ENCODE measurements at places on chromosomes 5 and 9. TPM values are rescaled to one million over a fixed set of nuclear protein-coding genes. Genes with fewer than 3 reads are reported as not detected.

The FOXD4L4 gene
- 0.77 TPM for total RNA-seq

The SCAMP1 gene
- total RNA-seq = 42.8 TPM

The SAPCD2 gene
- total RNA-seq = 0.86 TPM

The LYRM7 gene
- total RNA-seq = 5.5 TPM

The SLCO6A1 gene
- total RNA-seq = not detected

The UNC5A gene
- total RNA-seq = 0.21 TPM

The PTCH1 gene
- total RNA-seq = 33.3 TPM

DNA sequence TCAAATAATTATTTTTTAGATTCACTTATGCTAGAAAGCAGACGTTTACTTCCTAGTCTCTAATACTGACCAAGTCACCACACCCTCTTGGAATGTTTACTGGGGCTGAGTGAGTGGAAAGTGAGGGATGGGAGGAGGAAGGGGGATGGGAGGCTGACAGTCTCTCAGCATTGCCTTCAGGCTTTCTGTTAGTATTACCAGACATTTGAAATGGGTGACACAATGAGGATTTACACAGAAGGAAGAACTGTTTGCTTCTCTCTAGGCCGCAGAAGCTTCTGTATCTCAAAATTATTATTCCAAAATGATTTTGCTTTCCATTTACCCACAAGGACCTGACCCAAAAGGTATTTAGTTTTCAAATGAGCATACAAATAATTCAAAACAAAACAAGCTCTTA lies 232.8 kb upstream of the ZNF608 start:
- no peak overlapping the region for H3K4me3 ChIP-seq
- no peak overlapping the region for H3K27ac ChIP-seq
- no peaks in the 10 kb centered on the region for H3K36me3 ChIP-seq
- H3K27me3 ChIP-seq = no peaks in the 10 kb centered on the region

GRCh38 chr9:136137321-136138265 lies 18.9 kb upstream of the TMEM250 start:
- H3K4me3 ChIP-seq = no peak overlapping the region
- peaks cover 61% of the 10 kb centered on the region for H3K27me3 ChIP-seq
- H3K4me1 ChIP-seq = peaks cover 7% of the 10 kb centered on the region
- H3K27ac ChIP-seq = no peak overlapping the region

GRCh38 chr5:149617760-149618306 lies 36.5 kb downstream of the ARHGEF37 start:
- no peaks in the 10 kb centered on the region for H3K27me3 ChIP-seq
- peaks cover 64% of the 10 kb centered on the region for H3K36me3 ChIP-seq
- H3K4me3 ChIP-seq = no peak overlapping the region
- H3K27ac ChIP-seq = no peak overlapping the region
- no peak for DNase-seq

DNA sequence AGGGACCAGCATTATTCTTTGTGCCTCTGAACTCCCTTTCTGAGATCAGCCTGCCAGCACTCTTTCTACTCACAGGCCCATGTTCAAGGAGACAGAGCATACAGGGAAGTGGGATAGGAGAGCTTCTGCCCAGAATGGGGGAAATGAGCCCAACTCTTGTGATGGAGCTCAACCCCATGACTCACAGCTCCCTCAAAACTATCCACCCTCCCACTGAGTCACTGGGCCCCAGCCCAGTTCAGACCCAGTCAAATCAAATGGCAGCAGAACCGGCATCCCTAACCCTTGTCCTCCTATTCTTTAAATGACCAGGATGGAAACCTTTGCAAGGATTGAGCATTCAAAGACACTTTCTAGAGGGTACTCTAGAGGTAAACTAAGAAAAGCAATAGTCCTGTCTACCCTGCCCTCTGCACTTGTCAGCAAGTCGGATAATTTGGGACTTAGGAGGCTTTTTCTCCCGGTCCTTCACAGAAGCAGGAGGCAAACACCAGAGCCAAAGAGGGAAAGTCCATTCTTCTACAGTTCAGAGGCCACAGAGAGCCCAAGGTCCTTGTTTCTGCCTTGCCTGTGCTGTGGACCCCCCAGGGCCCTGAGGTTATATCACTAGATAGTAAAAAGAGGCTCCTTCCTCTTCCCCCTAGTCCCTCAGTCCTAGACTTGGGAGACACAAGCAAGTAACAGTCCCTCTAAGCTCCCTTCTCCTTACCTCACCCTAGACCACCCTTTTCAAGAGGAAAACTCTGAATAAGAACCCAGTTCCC lies 3.2 kb downstream of the ATOSB start:
- DNase-seq = no peak
- H3K4me1 ChIP-seq = peaks cover 68% of the 10 kb centered on the region
- H3K27ac ChIP-seq = peak overlapping the region; percentile 81
- peaks cover 13% of the 10 kb centered on the region for H3K36me3 ChIP-seq

DNA sequence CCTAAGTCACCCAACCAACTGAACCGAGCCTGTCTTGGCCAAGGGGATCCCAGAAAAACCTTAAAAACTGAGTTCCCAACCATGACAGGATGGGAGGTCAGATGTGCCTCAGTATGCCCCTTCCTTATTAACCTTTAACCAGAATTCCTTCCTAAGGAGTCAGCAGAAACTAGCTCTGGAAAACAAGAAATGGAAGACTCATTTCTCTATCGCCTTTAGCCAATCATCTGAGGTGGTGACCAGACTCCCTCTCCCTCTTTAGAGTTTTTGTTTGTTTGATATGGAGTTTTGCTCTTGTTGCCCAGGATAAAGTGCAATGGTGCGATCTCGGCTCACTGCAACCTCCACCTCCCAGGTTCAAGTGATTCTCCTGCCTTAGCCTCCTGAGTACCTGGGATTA lies 37.5 kb downstream of the SLC28A3 start:
- H3K27ac ChIP-seq = no peak overlapping the region
- peaks cover 11% of the 10 kb centered on the region for H3K4me1 ChIP-seq
- H3K36me3 ChIP-seq = no peaks in the 10 kb centered on the region
- no peak overlapping the region for H3K4me3 ChIP-seq

DNA sequence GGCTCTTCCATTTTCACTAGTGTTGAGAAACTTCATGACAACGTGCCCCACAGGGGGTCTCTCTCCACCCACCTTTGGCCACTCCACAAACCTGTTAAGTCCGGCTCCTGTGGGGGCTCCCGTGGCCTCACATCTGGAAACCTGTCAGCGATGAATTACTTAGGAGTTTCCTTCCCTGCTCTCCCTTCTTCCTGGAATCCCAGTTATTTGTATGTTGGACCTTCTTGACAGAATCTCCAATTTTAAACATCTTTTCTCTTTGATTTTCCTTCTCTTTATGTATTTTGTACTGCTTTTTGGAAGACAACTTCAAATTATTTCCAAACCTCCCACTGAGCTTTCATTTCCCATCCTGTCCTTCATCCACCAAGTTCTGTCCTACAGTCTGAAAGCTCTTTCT lies 55.1 kb upstream of the NRARP start:
- peaks cover 25% of the 10 kb centered on the region for H3K4me1 ChIP-seq
- no peak for DNase-seq
- H3K36me3 ChIP-seq = no peaks in the 10 kb centered on the region
- no peaks in the 10 kb centered on the region for H3K27me3 ChIP-seq
- no peak overlapping the region for H3K27ac ChIP-seq

- H3K27me3 ChIP-seq = peaks cover 6% of the 10 kb centered on the region
- H3K4me3 ChIP-seq = no peak overlapping the region
- no peak for DNase-seq
- H3K4me1 ChIP-seq = no peaks in the 10 kb centered on the region
These were observed 10.4 kb upstream of the MIER3 start for GRCh38 chr5:56962286-56962685.

- peaks cover 15% of the 10 kb centered on the region for H3K4me1 ChIP-seq
- H3K4me3 ChIP-seq = no peak overlapping the region
- peak overlapping the region; percentile 42 for H3K27ac ChIP-seq
- no peaks in the 10 kb centered on the region for H3K36me3 ChIP-seq
- peak; percentile 49 for DNase-seq
These were observed 60.5 kb downstream of the PTCD2 start for GRCh38 chr5:72380492-72381274.

GRCh38 chr5:66871651-66872050 lies 275.5 kb downstream of the MAST4 start:
- H3K36me3 ChIP-seq = no peaks in the 10 kb centered on the region
- no peak for DNase-seq
- H3K27ac ChIP-seq = no peak overlapping the region
- no peak overlapping the region for H3K4me3 ChIP-seq

GRCh38 chr9:94921656-94922055 lies 195.2 kb downstream of the AOPEP start:
- no peaks in the 10 kb centered on the region for H3K36me3 ChIP-seq
- peaks cover 61% of the 10 kb centered on the region for H3K4me1 ChIP-seq
- DNase-seq = no peak
- H3K4me3 ChIP-seq = no peak overlapping the region
- H3K27ac ChIP-seq = peak overlapping the region; percentile 83
- H3K27me3 ChIP-seq = no peaks in the 10 kb centered on the region

- H3K36me3 ChIP-seq = no peaks in the 10 kb centered on the region
- H3K27me3 ChIP-seq = no peaks in the 10 kb centered on the region
- H3K4me1 ChIP-seq = peaks cover 7% of the 10 kb centered on the region
- no peak for DNase-seq
These were observed 19.7 kb downstream of the CD180 start for GRCh38 chr5:67176936-67177335.

DNA sequence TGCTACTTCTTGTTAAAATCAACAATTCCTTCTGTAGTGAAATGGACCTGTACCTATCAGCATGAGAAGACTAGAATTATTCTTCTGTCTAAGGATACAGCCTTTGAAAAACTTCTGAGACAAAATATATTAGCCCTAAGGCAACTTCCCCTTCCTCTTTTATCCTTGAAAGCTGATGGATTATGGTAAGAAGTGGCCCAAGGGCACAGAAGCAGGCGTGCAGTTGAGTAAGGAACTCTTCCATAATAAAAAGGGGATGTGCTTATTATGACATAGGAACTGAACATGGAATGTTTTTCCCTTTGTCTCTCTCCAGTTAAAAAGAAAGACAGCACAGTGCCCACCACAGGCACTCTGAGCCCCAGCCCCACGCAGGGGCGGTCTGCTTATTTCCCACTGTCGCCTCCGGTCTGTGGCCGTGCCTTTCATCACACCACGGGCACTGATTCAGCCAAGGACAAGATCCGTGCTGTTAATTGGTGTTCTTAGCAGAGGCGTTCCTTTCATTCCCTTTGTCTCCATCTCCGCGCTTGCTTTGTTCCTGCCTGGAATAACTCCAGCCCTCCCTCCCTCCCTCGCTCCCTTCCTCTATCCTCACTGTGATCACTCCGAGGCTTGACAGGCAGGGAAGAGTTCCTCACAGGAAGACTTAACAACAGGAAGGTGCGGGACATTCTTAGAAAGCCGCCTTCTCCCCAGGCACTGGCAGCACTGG lies 135.9 kb upstream of the OTULINL start:
- H3K36me3 ChIP-seq = peaks cover 12% of the 10 kb centered on the region
- no peak overlapping the region for H3K27ac ChIP-seq
- peaks cover 39% of the 10 kb centered on the region for H3K4me1 ChIP-seq
- H3K27me3 ChIP-seq = no peaks in the 10 kb centered on the region
- no peak for DNase-seq
- no peak overlapping the region for H3K4me3 ChIP-seq

Measured in lower lobe of right lung (tissue), 2 donors.